NCI-H526 treated with DMSO at 0.1 percent for 48 hours (cell line): ENCODE measurements at places on chromosomes 7 and 10.
A peak's percentile ranks its signal among the peaks of the same experiment; 100 is the strongest.

GRCh38 chr10:110269374-110270318 is 35.1 kb downstream of the SMNDC1 start:
- DNase-seq, result no peak

- no peak for DNase-seq
Measured at GRCh38 chr10:96919785-96920430, 87.8 kb downstream of the LCOR start.

- no peak for DNase-seq
Measured at GRCh38 chr7:47734287-47734948, 152.5 kb upstream of the TNS3 start.

- no peak for DNase-seq
Measured at GRCh38 chr7:111094419-111094818, 3.5 kb downstream of the LRRN3 start.

GRCh38 chr10:21315645-21316220 is 209.7 kb downstream of the SKIDA1 start:
- DNase-seq, result no peak

- DNase-seq, result no peak
Measured at GRCh38 chr7:13846386-13846785, 143.1 kb downstream of the ETV1 start.

DNA sequence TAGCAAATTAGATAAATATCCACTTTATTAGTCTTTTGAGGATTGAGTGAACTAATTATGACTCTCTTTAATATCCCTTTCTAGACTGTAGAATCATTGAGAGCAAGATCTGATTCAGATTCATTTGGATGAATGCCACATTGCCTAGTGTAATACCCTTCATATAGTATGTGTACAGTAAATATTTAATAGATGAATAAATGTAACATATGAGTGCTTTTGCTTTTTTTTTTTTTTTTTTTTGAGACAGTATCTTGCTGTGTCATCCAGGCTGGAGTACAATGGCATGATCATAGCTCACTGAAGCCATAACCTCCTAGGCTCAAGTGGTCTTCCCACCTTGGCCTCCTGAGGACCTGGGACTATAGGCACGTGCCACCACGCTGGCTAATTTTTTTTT is 14.8 kb downstream of the SAMD8 start:
- no peak for DNase-seq

DNA sequence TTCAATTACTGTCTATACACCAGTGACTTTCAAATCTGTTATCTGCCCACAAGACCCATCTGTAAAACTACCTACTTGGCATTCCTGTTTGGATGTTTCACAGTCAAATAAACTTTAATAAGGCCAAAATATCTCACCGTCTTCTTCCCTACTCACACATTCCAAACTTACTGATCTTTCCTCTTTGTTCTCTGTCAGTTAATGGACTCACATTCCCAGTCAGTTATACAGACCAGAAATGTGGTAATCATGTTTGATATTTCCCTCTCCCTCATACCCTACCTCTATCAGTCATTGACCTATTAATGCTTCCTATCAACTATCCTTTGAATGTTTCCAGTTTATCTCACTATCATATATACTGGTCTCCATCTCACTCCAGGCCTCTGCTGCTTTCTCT is 28.5 kb upstream of the HDAC9 start:
- DNase-seq, result no peak

- no peak for DNase-seq
Measured at GRCh38 chr7:90804370-90804769, 208.2 kb downstream of the CDK14 start.

- no peak for DNase-seq
Measured at GRCh38 chr7:141369422-141369821, 181.8 kb upstream of the AGK start.

GRCh38 chr10:115355162-115355760 is 262.1 kb downstream of the ATRNL1 start:
- DNase-seq, result peak; percentile 16

DNA sequence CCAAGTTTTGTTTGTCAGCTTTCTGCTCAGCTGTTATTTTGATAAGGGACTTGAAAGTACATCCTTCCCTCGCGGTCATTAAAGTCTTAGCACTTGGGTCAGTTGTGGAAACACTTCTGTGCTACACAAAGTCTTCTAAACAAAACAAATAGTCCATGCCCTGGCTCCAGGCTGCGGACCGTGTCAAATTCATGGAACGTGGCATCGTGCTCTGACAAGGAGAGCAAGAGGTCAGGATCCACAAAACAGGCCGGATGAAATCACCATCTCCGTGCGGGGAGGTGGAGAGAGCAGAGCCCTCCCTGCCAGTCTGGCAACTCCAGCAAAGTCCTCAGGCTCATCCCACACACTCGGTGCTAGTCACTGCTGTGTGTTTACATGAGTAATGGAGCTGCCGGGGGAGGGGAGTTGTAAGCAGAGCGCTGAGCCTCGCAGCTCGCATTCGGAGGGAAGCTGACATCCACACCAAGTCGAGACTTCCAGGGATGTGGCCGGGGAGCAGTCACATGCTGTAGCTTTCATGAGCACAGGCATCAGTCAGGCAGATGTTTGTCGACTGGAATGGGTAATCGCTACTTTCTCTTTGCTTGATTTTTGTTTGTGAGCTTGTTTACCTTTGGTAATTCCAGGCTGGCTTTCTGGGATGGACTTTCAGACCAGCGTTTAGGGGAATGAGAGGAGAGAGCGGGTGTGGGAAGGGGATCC is 147.6 kb downstream of the ARID5B start:
- no peak for DNase-seq

DNA sequence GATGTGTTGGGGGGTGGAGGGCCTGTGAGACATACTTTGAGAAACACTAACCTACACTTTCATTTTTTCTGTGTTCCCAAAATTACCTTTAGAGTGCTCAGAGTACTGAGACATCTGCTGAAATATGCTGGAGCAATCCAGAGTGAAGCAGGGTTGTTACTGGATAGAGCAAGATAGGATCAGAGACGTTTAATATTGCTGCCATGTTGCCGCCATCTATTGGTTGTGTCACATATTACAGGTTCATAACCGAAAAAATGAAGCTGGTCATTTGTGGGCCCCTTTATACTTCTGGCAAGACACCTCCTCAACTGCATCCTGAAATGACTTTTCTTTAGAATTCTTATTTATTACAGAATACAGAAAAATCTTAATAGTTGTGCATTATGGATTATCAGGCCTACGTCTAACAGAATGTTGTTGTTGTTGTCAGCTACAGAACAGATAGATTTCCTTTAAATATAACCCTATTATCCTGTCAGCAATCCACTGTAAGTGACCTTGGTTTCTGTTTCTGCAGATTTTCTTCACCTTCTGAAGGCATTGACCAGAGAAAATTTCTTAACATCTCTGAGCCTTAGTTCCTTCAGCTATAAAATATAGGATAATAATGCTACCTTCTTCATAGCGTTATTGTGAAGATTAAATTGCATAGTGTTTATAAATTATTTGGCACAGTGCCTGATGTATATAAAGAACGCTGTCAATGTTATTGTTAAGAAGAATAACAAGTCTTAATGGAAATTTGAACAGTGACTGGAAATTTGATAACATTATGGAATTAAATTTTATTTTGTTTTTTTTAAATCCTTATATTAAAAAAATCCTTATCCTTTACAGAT is 16.2 kb upstream of the DLD start:
- peak; percentile 61 for DNase-seq

DNA sequence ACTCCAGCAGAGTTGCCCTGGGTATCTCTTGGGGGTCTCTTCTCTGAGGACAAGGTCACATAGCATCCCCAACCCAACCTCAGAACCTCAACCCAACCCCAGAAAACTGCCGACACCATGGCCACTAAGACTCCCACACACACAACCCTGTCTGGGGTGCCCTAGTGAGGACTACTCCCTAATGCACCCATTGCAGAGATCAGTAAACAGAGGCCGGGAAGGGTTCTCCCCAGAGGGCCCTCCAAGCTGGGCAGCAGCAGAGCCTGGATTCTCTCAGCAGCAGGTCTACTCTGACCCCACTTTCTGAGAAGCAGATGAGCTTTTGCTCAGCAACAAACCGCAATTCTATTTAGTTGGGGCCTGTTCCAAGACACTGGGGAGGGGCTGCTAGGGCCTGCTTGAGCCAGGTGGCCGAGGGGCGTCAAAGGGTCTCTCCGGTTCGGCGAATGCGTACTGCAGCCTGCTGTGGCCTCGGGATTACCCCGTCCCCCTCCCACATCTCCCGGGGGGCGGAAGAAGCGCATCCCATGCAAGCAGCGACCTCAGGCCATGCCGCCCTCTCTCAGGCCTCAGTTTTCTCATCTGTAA is 828 bp downstream of the OGDHL start:
- no peak for DNase-seq

- DNase-seq, result no peak
Measured at GRCh38 chr7:630111-630511, 96.4 kb upstream of the DNAAF5 start.

GRCh38 chr10:103124420-103125096 is 68.5 kb downstream of the NT5C2 start:
- no peak for DNase-seq

DNA sequence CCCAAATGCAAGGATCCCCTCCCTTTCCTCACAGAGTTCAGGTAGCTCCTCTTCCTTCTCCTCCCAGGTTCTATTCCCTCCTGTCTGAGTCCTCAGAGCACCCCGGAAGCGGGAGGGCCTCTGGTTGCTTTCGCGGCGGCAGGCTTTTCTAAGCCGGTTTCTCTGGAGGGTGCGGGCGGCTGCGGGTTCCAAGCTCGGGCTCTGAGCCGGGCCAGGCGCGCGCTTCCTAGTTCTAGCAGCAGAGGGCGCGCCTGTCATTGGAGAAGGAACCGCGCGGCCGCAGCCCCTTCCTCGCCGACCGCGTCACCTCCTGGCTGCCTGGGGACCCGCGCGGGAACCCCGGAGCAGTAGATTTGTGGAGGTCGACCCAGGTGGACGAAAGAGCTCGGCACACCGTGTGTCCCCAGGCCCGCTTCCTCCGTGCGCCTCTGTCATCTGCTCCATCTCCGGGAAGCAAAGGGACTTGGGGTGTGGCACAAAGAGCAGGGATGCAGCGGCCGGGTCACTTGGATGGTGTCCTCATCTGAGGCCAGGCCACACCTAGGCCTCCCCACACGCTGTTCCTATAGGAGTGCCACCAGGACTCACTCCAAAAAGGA is 389.0 kb upstream of the PODXL start:
- DNase-seq, result peak; percentile 18

DNA sequence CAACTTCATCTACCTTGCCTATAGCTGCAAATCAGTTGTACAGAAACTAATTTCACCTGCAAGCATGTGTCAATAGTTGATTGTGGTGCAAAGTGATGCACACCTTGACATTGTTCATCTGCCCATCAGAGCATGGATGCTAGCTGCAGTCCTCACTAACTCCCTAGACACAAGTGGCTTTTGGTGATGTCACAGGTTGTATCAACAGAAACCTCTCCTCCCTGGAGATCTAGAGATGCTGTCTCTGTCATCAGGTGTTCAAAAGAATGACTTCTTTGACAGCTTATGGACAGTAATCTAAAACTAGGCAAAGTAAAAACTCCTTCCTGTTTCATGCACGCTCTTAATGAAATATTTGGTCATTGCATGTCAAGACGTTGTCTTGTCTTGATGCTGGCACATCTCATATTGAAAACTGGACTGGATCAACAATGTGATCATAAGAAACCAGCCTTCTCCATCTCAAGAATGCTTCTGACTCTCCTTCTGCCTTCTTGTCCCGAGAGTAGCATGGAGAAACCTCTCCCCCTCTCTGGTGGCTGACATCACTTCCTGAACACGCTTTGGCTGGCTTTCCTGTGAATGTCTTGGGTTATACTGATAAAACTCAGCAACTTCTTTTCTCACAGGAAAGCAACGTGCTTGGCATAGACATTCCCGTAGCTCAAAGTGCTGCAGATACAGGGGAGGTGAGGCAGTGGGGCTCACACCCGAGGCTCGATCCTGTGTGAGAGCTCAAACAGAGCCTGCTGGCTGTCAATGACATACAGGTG is 176.2 kb upstream of the CDCA7L start:
- DNase-seq, result no peak

DNA sequence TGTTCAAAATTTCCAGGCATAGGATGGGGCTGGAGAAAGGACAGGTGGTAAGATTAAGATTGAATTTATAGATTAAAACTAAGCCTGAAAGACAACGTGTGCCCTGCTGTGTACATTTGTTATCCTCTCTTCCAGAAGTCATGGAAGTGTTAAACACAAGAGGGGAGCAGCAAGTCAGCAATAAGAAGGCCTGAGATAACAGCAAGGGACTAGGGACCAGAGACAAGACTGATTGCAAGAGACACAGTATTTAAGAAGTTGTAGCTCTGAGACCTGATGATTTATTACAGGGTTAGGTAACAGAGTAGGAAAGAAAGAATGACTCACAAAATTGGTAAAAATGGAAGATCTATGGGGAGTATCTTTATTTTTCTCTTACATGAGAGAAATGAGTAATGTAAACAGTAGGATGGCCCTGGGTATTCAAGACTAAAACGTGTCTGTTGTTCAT is 55.7 kb upstream of the COL1A2 start:
- DNase-seq, result no peak

DNA sequence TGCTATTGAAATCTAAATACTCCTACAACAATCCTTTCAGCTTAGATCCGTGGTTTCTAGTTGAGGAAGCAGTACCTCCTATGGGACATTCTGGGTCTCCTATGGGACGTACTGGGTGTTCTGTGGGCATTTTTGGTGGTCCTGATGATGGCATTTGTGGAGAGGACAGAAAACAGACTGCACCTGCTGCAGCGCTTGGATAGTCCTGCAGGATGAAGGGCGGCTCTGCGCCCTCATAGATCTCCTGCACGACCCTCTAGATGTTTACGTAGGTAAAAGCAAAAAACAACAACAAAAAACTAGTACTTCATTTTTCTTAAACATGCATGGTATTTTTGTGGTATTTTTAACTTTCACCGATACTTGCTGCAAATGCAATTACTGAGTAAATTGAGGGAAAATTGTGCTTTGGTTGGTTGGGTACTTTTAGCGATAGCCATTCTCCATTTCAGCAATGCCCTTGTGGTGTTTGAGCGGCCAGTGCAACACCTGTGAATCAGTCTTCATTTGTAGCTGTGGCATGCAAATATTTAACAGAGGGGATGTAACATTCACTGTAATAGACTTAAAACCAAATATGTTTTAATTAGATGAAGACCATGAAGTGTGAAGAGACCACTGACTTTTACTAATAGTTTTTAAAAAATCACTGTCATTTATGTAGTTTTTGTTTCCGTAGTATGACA is 461.2 kb downstream of the SDK1 start:
- peak; percentile 87 for DNase-seq

- no peak for DNase-seq
Measured at GRCh38 chr7:18995811-18996426, 121.5 kb downstream of the TWIST1 start.
